ENCODE measurements at places on chromosomes 5 and 9. TPM values are rescaled to one million over a fixed set of nuclear protein-coding genes. Genes with fewer than 3 reads are reported as not detected.

The HAVCR2 gene
- 0.37 TPM for total RNA-seq

The NIM1K gene
- total RNA-seq: 0.21 TPM

GRCh38 chr9:20603524-20604268 lies 18.6 kb downstream of the MLLT3 start:
- no peak for DNase-seq

GRCh38 chr9:24901319-24901718 lies 355.6 kb upstream of the IZUMO3 start:
- no peak for DNase-seq

DNA sequence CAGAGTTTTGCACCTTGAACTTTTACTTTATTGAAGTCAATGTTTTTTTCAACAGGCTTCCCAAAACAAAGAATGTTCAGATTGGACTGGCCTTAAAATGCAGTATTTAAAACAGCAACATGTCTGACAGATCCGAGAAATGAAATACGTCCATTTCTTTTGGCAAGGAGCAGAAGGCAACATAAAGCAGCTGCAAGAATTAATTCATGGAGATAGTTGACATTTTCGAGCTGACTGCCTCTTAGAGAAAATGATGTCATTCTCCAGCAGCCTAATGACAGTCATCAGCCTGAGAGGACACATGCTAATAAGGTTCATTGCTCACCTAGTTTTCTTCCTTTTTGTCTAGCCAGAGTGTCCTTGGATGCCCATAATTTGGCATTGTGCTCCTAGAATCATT lies 232.2 kb upstream of the SEMA6A start:
- no peak for DNase-seq

The PTPA gene
- total RNA-seq: 99.5 TPM

GRCh38 chr9:126763130-126763764 lies 41.6 kb upstream of the ZBTB43 start:
- no peak for DNase-seq

GRCh38 chr5:143554187-143554717 lies 150.8 kb upstream of the NR3C1 start:
- DNase-seq: peak; percentile 95

DNA sequence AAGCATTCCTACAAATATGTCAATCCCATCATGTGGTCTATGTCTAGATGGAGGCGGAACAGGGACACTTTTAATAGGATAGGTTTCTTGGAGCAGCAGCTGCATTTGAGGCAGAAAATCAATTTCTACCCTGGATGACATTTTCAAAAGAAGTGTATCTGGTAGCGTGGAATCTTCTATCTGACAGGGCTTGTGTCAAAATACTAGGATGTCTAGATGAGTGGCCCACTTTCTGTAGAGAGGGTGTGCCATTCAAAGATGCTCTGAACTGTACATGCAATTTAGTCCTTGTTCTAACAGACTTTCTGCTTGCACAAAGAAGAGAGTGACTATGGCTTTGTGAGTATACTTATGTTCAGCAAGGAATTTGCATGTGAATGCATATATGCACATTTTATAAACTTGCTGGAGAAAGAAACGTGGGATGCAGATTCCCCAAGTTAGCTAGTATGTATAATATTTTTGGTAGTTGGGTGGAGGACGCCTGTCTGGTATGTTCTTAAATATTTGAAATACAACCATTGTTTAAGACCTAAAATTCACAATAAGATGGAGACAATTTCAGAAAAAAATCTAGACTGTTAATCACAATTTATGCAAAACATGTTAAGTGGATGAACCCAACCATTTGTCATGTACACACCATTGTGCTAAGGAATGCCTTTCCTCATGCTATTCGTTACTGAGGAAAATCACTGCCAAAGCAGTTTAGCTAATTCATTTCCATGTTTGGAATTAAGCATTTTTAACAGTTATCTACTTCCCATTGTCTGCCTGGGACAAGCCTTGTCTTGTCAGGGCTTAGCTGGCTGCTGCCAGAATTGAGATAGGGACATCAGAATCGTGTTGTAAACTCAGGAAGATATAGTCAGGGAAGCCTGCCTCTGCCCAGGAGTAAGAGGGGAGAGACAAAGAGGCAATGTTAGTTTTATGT lies 129.1 kb upstream of the MEF2C start:
- DNase-seq: no peak

DNA sequence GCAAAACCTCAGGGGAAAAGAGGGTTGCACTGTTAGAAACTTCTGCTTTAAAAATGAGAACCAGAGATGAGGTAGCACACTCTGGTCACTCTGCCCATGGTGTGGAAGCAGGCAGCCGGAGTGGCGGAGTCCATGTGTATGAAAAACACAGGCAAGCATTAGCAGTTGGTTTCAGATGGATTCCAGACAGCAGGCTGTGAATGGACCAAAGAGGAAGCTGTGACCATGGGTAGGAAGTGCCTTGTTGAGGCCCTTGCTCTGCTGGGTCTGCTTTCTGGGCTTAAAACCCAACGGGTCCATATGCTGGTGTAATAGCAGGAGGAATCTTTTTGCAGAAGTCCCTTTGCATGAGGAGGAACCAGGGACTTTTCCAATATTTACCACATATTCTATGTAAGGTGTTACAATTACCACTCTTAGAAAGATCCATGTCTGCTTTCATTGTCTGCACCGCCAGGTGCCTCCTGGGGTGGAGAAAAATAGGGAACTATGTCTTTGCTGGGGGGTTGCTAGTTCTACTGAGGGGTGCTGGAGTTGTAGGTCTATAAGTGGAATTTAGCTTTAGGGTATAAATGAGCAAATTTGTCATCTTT lies 77.0 kb downstream of the ANKRD55 start:
- no peak for DNase-seq

DNA sequence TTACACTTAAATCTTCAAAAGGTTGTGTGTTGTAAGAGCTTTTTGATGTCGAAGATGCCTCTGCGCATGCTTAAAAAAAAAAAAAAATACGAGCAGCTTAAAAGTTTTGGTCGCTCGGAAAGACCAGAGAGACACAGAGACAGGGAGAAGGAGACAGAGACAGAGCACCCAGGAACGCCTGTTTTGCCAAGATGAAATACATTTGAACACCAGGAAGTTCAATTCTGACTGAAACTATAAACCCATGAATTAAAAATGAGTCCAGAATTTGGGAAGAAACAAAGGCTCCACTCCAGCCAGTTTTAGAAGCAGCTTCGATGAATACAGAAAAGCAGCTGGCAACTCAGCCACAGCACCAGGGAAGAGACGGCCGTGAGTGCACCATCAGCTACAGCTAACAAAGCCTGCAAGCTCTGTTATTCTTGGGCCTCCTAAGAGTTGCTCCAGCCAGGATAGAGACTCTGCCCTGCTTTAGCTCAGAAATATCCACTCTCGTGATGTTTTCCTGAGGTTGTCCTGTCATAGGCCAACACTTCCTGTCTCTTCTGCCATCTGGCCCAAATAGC lies 2.5 kb upstream of the ZNF474 start:
- peak; percentile 84 for DNase-seq

GRCh38 chr9:137396634-137397367 lies 26.2 kb downstream of the EXD3 start:
- no peak for DNase-seq

The PIP5KL1 gene
- 0.36 TPM for total RNA-seq

DNA sequence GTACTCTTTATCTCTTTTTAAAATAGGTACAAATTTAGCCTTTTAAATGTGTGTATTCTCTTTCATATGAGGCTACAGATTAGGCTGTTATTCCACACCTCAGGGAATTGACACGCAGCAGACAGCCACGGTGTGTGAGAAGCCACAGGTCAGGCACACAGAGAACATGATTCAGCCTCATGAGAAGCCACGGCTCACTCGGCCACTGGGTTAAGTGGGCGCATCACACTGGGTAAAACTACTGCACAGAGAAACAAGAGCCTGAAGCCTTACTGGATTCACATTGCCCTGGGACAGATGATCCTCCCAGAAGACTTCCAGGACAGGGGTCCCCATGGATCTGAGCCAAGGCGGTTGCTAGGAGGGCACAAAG lies 28.2 kb downstream of the LPCAT1 start:
- DNase-seq: no peak

The DMRT2 gene
- not detected for total RNA-seq

DNA sequence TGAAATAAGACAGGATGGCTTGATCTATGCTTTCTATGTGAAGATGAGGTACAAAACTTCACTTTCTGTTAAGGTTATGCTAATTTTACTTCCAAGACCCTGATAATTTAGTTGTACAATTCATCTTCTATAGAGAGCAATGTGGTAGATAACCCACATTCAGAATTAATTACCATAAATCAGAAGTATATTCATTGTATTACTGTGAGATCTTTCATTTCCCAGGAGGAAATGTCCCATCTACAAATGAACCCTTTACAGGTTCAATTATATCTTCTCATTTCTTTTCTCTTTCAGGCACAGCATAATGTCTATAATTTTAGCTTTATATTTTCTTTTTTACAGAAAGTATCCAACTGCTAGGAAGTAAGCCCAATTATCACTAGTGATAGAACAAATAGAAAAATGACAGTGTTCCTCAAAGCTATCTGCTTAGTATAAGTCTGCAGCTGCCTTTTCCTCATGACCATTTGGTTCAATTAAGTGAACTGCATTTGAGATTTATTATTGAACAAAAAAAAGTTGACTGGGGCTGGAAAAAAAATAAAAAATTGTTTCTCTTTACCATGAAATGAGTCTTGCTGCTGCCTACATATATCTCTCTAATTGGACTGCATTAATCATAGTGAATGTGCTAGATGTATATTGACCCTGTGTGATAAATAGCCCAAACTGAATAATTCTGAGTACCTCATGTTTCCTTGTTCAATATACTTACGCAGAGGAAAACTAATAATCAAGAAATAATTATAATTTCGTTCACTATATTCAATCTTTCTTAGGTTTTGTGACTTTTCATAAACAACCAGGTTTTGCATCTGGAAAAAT lies 1329.4 kb downstream of the PTPRD start:
- DNase-seq: no peak

DNA sequence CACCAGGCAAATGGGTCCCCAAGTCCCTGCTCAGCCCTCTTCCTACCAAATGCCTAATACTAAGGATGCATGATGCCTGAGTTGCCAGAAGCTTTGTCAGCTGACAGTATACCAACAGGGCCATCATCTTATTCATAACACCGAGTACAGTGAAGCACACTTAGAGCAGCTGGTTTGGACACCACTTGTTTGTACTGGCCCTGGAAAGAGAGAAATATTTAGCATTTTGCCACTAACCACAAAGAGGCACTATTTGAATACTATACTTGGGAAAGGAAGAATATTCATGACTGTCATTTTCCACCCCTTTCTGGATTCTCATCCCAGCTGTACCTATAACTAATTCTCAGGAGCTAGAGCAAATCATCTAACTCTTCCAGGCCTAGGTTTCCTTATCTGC lies 364.4 kb upstream of the KIF2A start:
- peak; percentile 9 for DNase-seq

GRCh38 chr9:19748278-19749126 lies 40.3 kb downstream of the SLC24A2 start:
- no peak for DNase-seq

The DRD1 gene
- total RNA-seq: not detected

The SLC46A2 gene
- not detected for total RNA-seq

The SLC25A2 gene
- 0.43 TPM for total RNA-seq
